Osteoblast (primary cell): ENCODE measurements at places on chromosomes 1 and 21. TPM values are rescaled to one million over a fixed set of nuclear protein-coding genes. Genes with fewer than 3 reads are reported as not detected.

DNA sequence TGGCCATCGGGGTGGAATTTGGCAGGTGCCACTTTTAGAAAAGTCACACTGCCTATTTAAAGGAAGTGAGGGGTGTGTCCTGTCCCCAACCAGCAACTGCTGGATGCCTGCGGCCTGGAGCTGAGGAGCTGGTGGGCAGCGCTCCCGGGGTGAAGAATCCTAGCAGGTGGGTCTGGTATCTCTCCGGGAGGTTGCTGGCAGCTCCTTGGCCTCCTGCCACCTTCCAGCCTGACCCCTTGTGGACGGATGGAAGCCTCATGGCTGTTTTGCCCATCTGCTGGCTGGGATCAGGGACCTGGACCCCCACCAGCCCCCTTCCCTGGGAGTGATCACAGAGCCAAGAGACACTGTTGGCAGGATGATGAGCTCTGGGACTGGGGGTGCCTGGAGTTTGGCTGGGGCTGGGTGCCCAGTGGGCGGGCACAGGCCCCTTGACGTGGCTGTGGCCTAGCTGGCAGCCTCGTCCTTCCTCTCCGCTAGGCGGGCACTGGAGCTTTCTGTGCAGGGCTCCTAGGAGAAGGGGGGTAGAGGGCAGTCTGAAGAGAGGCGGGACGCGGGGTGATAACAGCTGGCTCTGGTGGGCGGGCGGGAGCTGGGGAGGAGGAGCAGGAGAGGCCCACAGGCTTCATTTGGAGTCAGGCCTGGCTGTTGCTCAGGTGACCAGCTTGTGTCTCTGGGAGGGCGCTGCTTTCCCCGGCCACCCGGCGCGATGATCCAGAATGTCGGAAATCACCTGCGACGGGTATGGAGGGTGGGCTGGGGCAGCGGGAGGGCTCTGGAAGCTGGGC is at the start of gene ACOT11:
Gene ACOT11 (plus strand): TSS at position 628 of the 788 bp plus-strand sequence. CDS start 82 bp downstream, at position 710.
- H3K27ac ChIP-seq: peak within 1 kb of the TSS; percentile 58
- H3K4me1 ChIP-seq: peaks cover 26% of the 10 kb centered on the region
- DNase-seq: peak; percentile 98
- H3K4me3 ChIP-seq: peak within 1 kb of the TSS; percentile 42
- H3K36me3 ChIP-seq: no peaks in the 10 kb centered on the region

DNA sequence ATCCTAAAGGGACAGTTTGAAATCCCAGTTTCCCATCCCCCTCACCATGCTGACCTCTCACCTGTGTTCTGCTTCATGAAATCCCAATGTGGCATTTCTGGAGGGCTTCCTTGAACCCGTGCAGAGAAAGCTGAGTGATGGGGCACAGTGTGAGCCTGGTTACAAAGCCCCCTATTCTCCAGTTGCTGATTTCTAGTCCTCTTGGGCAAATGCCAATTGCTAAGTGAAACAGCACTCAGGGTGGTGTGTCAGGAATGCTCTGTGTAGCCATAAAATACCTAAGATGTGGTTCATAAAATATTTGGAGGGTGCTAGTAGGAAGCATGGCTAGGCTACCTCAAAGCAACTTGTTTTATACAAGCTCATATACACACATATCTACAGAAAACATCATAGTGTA is 32.0 kb downstream of the SUSD4 start:
- H3K36me3 ChIP-seq: no peaks in the 10 kb centered on the region
- no peak for DNase-seq
- peaks cover 29% of the 10 kb centered on the region for H3K27me3 ChIP-seq
- H3K4me3 ChIP-seq: no peak overlapping the region
- H3K4me1 ChIP-seq: peaks cover 4% of the 10 kb centered on the region
- H3K27ac ChIP-seq: no peak overlapping the region

DNA sequence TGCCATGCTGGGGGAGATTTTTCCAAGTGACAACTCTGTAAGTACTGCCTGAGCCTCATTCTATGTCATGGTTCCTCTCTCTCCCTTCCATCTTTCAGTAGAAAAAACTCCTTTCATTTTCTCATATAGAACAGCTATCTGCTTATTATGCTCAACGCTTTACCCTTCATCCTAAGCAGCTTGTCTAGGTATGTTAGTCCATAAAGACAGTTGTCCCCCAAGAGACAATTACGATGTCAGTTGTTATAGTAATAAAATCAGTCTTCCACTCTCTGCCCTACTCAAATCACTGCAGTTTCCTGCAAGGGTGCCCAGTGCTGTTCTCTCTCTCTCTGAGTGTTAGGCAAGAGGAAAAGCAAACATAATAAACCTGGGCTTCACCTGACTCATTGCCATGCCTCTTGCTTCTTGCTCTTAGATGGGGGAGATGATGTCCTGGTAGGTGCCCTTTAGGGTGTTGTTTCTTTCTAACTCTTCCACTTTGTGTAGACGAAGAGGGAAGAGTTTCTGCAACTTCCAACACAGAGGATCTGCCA is 59.4 kb downstream of the PAPPA2 start:
- no peaks in the 10 kb centered on the region for H3K36me3 ChIP-seq
- no peak overlapping the region for H3K4me3 ChIP-seq
- no peaks in the 10 kb centered on the region for H3K4me1 ChIP-seq
- no peak overlapping the region for H3K27ac ChIP-seq

- H3K27me3 ChIP-seq: no peaks in the 10 kb centered on the region
- peaks cover 23% of the 10 kb centered on the region for H3K4me1 ChIP-seq
- no peak overlapping the region for H3K27ac ChIP-seq
- no peak overlapping the region for H3K4me3 ChIP-seq
Observed at GRCh38 chr1:156165083-156165482, 11.7 kb downstream of the SEMA4A start.

MX2 gene
- 12.4 and 14.5 TPM in 2 replicates for total RNA-seq
